ENCODE measurements at places on chromosomes 12 and 14. TPM values are rescaled to one million over a fixed set of nuclear protein-coding genes. Genes with fewer than 3 reads are reported as not detected.

Gene CFAP251
- 0.65 TPM for total RNA-seq

Gene A2ML1
- total RNA-seq: not detected

Gene SERPINA6
- total RNA-seq: not detected

Gene CMA1
- total RNA-seq: 1.9 TPM

Gene TEAD4
- 7.6 TPM for total RNA-seq

Gene C12orf50
- 0.11 TPM for total RNA-seq

Gene ZFHX2
- 0.97 TPM for total RNA-seq

Gene KRT73
- total RNA-seq: not detected

DNA sequence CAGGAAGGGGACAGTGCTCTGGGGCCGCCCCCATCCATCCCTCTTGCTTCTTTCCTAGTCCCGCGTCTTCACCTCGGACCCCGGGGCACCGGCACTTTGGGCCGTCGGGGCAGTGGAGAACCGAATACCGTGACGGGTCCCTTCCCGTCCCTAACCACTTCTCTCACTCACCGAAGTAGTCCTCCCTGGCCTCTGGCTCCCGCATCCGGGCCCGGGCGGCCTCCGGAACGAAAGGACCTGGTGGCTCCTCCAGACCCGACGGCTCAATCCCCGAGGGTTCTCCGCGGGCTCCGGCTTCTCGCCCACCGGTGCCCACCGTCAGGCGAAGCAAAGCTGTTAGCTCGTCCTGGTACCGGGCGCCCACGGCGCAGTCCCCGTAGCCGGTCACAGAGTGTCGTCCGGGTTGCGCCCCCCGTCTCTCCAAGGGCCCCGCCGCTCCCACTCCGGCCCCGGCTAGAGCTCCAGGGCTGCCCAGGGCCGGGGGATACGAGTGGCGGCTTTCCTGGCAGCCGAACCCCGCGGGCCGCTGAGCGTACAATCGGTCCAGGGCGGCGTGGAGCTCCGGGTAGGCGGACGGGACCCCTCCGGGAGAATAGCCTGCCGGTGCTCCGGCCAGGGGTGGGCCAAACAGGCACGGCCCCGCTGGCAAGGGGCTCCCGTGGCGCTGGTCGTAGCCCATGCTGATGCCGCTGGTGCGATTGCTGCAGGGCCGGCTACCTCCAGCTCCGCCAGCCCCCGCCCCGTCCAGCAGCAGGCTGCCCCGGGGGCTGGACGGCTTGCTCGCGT lies 1.1 kb downstream of the AJUBA start:
- peak; percentile 54 for DNase-seq

DNA sequence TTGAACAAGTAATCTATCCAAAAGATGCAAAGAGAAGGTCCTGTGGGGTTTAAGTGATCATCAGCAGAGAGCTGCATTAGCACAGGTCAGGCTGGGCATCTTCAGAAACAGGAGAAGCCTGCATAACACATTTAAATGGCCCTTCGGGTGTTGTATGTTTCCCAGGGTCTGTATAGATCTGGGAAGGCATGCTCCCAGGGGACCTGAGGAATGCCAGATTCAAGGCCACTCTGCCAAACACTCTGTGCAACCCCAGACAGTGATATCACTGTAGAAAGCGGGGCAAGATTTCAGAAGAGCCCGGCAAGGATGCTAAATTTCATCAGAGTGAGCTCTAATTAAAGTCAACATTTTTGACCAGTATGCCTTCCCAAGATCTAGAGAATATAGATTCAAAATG lies 92.9 kb downstream of the ARMH4 start:
- no peak for DNase-seq

- no peak for DNase-seq
These were observed 18.2 kb downstream of the NAA30 start for GRCh38 chr14:57408634-57409033.

DNA sequence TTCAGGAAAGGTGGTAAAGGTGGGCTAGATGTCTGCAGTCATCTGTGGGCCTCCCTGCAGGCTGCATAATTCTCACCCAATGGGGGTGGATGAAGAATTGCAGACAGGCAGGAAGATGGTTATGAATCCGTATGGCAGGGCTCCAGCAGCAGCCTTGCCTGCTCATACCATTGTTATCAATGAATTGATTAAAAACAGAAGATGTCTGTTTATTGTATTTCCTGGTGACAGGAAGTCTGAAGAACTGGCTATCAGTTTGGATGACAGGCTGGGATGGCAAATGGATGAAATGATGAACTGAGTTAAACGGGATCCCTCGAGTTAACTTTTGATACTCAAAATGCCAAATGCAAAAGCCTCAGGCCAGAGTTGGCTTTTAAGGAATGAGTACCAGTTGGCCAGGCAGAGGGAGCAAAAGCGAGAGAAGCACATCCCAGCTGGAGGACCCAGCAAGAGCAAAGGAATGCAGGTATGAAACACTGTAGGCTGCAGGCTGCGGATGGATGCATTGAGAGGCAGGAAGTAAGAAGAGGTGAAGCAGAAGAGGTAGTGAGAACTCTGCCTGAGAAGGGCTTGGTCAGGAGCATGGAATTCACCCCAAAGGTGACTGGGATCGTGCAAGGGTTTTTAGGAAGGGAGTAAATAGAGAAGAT lies 550.0 kb upstream of the TBX3 start:
- no peak for DNase-seq

DNA sequence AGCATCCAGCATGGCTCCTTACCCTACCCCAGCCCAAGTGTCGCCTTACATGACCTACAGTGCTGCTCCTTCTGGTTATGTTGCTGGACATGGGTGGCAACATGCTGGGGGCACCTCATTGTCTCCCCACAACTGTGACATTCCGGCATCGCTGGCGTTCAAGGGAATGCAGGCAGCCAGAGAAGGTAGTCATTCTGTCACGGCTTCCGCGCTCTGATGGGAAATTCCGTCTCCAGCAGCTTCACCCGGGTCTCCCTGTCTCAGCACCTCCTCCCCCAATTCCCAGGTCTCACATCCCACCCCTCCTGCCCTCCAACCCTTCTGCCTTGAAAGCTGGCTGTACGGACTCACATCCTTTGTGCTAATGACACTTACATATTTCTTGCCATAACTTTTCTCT lies 14.6 kb downstream of the PAX9 start:
- DNase-seq: no peak

Data from Right ventricle myocardium superior (tissue), 1 donor.